AG10803 (cell line): ENCODE measurements at places on chromosomes 11 and 22.

- DNase-seq: no peak
These were observed 152.5 kb upstream of the POU2AF2 start for GRCh38 chr11:111093061-111093460.

DNA sequence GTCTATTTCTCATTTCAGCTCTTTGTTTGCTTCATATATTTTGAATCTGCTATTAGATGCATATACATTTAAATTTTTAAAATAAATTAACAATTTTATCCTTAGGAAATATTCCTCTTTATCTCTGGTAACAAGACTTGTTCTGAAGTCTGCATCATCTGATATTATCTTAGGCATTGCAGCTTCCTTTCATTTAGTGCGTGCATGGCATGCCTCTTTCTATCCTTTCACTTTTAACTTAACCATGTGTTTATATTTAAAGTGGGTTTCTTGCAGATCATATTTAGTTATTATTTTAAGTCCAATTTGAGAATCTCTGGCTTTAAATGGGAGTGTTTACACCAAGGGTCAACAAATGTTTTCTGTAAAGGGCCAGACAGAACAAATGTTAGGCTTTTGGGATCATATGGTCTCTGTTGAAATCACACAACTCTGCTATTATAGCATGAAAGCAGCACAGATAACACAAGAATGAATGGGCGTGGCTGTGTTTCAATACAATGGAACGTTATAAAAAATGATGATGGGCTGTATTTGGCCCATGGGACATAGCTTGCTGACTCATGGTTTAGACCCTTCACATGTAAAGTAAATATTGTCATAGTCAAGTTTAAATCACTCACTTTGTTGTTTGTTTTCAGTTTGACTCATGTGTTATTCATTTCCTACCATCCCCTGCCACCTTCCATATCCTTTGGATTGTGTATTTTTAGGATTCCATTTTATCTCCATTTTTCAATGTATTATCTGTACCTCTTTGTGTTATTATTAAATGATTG, 83.9 kb upstream of the SNX19 start:
- peak; percentile 91 for DNase-seq

- peak; percentile 41 for DNase-seq
These were observed 138.9 kb downstream of the DDX10 start for GRCh38 chr11:108803776-108804175.

- DNase-seq: no peak
These were observed 397 bp downstream of the OR52N2 start for GRCh38 chr11:5809122-5809519.

DNA sequence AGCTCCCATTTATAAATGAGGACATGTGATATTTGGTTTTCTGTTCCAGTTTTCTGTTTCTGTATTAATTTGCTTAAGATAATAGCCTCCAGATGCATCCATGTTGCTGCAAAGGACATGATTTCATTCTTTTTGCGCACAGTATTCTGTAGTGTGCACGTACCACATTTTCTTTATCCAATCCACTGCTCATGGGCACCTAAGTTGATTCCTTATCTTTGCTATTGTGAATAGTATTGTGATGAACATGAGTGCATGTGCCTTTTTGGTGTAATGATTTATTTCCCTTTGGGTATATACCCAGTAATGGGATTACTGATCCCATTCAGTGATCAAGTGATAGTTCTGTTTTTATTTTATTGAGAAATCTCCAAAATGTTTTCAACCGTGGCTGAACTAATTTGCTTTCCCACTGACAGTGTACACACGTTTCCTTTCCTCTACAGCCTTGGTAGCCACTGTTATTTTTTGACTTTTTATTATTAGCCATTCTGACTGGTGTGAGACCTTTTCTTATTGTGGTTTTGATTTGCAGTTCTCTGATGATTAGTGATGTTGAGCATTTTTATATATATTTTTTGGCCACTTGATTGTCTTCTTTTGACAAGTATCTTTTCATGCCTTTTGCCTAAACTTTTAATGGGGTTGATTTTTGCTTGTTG, 226.0 kb upstream of the ANO3 start:
- DNase-seq: no peak

DNA sequence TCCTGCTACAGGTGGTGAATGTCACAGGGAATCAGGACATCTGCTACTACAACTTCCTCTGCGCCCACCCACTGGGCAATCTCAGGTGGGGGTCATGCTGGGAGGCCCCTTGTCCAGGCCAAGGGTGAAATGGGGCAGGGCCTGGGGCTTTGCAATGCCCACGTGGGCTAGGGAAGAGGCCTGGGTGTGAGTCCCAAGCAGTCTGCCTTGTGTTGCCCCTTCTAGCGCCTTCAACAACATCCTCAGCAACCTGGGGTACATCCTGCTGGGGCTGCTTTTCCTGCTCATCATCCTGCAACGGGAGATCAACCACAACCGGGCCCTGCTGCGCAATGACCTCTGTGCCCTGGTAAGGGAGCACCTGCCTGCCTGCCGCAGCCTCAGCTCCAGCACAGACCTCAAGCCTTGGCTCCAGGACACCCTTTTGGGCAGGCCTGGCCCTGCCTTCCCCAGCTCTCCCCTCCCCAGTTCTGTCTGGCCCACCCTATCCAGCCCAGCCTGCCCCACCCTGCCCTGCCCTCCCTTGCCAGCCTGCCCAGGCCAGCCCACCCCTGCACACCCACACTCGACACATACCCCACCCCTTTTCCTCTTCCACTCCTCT, 9.1 kb upstream of the TAGLN start:
- DNase-seq: no peak

DNA sequence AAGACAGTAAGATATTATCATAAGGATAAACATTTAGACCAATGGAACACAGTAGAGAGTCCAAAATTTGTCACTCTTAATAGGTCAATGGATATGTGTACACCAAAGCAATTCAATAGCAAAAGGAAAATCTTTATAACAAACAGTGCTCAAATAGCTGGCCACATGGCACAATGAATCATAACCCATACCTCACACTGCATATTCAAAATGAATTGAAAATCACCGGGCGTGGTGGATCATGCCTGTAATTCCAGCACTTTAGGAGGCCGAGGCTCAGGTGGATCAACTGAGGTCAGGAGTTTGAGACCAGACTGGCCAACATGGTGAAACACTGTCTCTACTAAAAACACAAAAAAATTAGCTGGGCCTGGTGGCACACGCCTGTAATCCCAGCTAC, 8.4 kb downstream of the SNX32 start:
- DNase-seq: no peak

DNA sequence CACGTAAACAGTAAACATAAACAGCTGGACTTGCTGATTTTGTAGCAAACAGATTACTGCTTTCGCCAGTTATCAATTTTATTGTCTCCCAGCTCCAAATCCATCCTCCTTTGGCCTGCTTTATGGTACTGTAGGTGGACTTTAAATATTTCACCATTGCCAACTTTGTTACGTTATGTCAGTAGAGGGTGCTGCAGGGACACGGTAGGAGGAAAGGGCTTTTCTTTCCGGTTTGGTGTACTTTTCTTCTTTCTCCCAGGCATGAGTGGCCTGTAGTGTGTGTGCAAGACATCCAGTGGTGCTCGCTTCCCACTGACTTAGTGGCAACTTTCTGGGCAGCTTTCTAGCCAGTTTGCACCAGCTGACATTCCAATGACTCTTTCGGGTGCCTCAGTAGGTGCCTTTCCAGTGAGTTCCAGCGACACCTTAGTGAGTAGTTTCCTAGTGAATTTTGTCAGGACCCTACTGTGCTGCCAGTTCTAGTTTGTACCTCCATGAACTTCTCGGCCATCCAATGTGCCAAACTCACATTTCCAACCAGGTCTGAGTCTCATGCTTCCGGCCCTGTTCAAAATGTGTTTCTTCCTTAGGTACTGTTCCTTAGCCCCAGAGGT, 267.6 kb upstream of the TENM4 start:
- DNase-seq: peak; percentile 26

DNA sequence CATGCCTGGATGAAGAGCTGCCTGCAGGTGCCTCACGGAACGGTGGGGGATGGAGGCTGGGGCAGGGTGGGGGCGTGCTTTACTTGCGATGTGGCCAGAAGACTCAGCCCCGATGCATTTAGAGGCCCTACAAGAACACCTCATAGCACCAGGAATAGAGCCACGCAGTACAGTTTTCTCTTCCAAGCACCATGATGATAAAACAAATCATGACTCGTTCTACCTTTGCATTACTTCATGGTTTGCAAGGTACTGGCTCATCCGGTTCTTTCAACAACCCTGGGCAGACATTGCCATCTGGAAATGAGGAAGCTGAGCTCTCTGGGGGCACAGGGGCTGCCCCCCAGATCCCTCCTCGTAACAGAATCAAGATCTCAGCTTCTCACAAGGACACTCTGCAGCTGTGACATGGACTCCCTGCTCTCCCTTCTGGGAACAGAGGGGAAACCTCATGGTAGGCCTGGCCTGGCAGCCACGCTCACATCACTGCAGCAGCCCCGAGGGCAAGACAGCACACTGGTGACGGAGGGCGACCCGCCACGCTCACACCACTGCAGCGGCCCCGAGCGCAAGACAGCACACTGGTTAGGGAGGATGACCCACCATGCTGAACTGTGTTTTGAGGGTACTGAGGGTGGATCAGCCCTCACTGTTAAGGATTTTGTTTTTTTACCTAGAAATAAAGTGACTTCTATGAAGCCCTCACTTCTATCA, 46.9 kb downstream of the PHF21B start:
- no peak for DNase-seq

- peak; percentile 43 for DNase-seq
These were observed at the start of gene C1QTNF6 for GRCh38 chr22:37187891-37188761. Gene C1QTNF6, minus strand, starts transcription at chr22:37188247. Its CDS starts 34 bp downstream, at chr22:37188213.

DNA sequence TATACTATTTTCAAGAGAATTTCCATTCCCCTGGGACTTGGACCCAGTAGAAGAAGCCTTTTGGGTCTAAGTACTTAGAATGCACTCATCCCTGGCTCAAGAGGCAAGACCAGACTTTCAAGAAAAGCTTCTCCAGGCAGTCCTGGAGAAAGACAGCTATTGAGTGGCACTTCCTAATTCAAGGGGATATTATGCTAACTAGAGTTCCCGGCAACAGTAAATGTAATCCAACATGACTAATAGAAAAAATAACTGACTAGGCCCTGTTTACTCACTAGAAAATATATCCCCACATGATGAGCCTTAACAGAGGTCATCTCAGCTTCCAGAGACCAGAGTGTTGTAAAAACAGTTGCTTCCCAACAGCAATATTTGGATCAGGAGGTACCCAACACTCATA, 47.2 kb upstream of the AKIP1 start:
- DNase-seq: peak; percentile 57

- no peak for DNase-seq
These were observed 12.7 kb downstream of the EHF start for GRCh38 chr11:34633640-34633989.

DNA sequence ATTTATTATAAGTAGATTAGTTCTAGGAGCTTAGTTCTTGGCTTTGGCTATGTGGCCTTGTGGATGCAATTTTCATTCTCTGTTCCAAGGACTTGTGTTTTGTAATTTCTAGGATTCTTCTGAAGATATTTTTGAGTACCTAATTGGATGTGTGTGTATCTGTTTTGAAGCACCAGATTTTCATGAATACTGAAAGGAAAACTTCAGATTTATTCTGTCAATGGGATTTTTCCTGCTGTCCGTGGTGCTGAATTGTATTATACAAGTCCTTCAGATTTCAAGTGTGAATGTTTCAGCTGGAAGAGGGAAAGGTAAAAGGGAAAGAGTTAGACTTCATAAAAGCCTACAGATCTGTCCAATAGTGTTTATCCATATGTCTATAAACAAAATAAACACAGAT, 18.2 kb upstream of the SYN3 start:
- no peak for DNase-seq

DNA sequence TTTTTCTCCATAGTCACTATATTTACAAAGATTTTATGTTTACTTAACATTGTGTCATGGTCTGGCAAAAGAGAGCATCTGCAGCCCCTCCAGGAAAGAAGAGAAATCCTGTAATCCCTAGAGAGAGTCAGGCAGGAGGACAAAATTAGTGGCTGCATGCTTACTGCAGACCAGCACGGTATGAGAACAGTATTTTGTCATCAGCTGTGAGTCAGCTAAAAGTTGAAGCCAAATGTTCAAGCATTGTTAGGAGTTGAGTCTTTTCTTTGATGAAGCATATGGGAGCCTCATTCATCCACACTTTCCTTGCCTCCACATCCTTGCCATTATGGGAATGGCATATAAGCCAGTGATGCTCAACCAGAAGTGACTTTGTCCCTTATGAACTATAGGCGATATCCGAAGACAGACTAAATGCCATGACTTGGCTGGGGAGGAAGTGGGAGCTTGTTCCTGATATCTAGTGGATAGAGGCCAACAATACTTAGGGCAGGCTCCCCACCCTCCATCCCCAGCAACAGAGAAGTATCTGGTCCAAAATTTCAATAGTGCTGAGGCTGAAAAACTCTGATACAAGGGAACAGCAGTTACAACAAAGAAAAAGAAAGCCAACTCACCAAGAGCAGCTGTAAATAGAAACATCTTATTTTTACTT, 112.0 kb upstream of the OR5AK2 start:
- DNase-seq: peak; percentile 43

- no peak for DNase-seq
These were observed 144.1 kb downstream of the NOX4 start for GRCh38 chr11:89347071-89347470.

GRCh38 chr22:24390576-24390975, 36.8 kb upstream of the ADORA2A start:
- peak; percentile 70 for DNase-seq

DNA sequence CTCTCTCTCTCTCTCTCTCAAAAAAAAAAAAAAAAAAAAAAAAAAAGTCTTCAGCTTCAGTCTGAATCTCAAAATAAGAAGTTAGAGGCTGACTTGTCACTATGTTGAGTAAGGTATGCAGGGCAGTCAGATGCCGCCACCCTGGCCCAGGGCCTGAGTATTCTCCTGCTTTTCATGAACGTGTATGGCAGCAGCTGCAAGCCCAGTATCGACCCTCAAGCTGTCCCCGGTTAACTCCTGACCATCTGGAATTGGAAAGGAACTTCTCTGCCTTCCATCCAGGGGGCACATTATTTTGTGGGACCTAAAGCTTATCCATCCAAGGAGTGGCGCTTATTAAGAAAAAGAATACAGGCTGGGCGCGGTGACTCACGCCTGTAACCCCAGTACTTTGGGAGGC, 11.4 kb downstream of the MRGPRD start:
- DNase-seq: no peak

- DNase-seq: no peak
These were observed 13.1 kb downstream of the MIAT start for GRCh38 chr22:26670459-26670858.

GRCh38 chr11:132631989-132632388, 900.3 kb downstream of the OPCML start:
- peak; percentile 66 for DNase-seq

DNA sequence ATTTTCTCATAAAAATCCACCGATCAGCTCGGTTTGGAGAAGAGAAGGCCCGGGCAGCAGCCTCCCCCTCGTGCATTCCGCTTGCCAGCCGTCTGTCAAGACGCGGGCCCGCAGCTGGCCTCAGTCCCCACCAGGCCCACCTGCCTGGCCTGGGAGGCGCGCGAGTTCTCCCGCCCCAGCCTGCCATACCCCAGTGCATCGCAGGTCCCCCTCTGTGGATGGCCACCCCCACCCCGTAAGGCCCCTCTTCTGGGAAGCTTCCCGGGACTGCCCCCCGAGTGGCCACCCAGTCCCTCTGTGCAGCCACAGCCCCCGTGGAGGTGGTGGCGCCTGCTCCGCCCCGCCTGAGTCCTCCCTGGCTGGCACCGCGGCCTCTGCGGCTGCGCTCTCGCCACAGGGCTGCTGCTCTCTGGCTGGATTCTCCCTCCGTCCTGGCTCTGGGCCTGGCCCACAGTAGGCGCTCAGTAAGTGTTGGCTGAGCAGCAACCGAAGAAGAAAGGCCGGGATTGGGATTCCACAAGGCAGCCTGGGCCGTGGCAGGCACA, 74.0 kb upstream of the TCF20 start:
- peak; percentile 37 for DNase-seq
